ENCODE measurements at places on chromosomes 1 and 21.

DNA sequence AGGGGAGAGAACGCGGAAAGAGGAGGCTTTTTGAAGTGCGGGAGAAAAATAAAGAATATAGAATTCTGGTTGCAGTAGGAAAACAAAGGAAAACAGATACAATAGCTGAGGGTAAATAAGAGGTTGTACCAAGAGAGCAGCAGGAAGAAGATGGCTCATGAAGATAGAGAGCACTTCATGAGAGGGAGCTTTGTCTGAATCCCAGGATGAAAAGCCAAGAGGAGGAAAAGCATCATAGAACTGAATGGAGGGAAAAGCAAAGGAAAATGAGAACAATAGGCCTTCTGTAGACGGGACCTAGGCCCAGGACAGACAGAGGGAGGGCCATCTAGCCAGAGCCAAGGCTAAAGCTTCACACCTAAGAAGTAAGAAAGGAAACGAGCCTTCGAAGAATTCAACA is 49.5 kb downstream of the ATP6V1G3 start:
- DNase-seq: no peak

DNA sequence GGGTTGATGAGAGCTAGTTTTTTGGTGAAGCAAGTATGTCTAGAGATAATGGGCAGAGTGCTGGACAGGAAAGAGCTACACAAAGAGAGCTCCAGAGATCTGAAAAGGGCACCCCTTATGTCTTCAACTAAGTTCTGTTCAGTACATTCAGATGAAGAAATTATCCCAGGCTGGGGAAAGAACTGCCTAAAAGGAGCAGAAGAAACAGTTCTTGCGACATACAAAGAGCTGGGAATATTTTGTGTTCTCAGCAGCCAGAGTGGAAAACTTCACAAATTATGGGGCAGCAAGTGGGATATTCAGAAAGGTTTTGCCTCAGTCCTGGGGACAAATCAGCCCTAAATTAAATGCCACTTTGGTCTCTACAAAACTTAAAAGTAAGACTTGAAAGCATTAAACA is 17.4 kb upstream of the CCN1 start:
- no peak for DNase-seq

DNA sequence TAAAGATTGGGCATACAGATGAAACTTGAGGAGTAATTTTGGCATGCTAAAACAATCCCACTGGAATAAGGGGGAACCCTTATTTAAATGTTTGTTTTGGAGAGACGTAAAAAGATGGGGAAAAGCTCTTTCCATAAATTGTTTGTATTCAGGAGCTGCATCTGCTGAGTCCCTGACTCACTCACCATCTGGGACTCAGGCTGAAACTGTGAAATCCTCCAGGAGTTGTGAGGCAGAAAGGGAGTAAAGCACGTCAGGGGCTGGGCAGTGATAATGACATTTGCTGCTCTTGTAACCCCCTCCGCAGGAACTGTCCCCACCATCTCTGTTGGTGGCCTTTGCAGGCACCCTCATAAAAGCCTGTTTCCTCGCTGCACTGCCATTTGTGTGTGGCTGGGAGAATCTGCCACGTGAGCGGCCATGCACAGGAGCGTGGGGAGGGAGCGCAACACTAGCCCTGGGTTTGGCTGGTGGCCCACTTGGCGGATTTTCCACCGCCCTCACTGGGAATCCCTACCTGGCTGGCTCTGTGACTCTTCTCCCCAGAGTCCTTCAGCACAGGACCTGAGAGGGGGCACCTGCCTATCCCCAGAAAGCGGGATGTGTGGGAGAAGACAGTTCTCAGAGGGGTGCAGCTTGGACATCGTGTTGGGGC is 45.3 kb downstream of the ZSCAN20 start:
- DNase-seq: no peak

DNA sequence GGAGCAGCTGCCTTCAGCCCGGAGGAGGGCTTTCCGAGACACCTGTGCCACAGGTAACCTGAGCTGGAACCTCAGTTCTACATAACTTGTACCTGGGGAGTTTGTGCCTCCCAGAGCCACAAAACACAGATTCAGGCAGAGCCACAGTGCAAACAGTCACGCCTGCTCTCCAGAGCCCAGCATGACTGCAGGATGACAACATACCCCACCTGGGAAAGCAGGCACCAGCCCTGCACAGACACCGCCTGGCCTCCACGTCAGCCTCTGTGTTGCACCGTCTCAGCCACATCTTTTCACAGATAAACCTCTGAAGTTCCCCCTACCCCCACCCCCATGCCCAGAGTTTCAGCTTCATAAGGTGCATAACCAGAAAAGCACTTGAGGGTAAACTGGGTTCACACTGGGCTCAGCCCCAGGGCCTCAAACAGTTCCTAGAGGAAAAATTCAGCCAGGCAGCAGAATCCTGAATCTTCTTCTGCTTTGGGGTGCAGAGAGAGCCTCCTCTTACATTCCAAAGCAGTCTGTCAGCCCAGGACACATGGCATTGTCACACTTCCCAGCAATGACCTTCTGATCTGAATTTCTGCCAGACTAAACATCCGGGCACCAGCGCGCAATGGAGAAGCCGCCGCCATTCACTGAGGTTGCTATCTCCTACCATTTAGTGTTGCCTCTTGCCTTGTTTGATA is 229.5 kb downstream of the TOMM20 start:
- DNase-seq: no peak

- DNase-seq: no peak
These were observed 354.7 kb downstream of the KCNH1 start for GRCh38 chr1:210779269-210779668.

- DNase-seq: no peak
These were observed 165.9 kb downstream of the ADGRL4 start for GRCh38 chr1:78840453-78841271.
